Ovary (tissue), 10 donors: ENCODE measurements at places on chromosomes 12 and 14. TPM values are rescaled to one million over a fixed set of nuclear protein-coding genes. Genes with fewer than 3 reads are reported as not detected.
A peak's percentile ranks its signal among the peaks of the same experiment; 100 is the strongest.

DNA sequence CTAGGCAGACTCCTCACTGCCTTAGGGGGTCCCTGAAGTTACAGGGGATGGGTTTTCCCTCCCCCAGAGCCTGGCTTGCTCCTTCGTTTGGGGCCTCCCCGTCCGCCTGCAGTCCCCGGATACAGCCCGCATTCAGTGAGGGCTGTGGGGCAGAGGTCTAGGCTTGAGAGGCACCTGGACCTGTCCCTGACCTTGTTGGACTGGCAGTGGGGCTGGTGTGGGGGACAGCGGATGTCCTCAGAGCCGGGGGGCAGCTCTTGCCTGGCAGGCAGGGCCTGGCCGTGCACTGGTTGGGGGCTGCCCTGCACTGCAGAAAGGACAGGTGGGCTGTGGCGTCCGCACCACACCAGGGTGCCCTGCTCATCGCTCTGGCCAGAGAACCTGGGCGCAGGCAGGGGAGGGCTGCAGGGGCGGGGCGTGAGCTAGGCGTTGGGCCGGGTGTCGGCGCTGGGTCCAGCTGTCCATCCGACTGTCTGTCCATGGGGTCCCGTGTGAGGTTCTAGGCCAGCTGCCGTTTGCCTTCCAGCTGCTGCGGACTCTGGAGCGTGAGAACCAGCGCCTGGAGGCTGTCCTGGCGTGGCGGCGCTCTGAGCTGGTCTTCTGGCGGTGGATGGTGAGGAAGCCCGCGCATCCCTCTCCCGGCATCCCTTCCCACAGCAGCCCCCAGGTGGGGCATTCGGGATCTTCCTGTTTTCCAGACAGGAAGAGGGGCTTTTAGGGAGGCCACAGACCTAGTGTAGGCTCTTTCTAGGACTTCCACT lies 6.0 kb downstream of the TEDC1 start:
- H3K27ac ChIP-seq = no peak overlapping the region
- H3K36me3 ChIP-seq = no peaks in the 10 kb centered on the region
- DNase-seq = peak; percentile 18
- H3K27me3 ChIP-seq = no peaks in the 10 kb centered on the region
- H3K4me3 ChIP-seq = no peak overlapping the region
- no peaks in the 10 kb centered on the region for H3K4me1 ChIP-seq

DNA sequence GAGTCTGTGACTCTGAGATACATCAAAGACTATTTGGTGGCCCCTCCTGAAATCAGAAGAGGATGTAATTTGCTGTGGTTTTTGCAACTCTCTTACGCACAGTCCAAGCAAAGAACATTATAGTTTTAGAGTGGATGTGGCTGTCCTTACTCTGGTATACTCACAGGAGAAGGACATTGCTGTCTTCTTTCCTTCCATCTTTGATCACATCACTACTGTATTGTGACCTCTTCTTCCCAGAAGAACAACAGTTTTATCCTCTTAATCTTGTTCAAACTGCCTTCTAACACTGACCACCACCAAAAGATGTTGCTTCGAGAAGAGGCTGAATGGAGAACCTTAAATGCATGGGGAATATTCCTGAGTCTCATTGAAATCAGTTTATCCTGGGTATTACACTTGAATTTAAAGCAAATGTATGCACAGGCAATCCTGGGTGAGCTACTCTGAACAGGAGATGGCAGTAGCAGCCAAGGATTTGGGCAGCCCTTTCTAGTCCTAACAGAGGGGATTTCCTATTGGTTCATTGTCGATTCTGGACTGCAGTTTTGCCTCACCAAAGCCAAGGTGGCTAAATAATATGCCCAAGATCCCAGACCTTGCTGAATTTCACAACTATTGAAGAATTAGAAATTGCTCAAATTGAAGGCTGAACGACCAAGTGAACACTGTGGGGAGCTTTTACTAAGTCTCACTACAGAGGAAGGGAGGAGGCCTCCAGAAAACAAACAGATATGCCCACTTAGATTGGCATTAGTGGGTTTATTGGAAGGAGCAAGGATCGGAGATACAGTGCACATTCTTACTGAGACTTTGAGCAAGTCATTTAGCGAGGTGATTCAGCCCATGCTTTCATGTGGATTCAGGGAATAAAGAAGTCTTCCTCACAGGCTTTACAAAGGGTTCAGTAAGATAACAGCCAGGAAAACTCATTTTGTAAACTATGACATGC lies 282.8 kb downstream of the PAWR start:
- no peaks in the 10 kb centered on the region for H3K27me3 ChIP-seq
- no peaks in the 10 kb centered on the region for H3K4me1 ChIP-seq
- H3K36me3 ChIP-seq = no peaks in the 10 kb centered on the region
- H3K4me3 ChIP-seq = no peak overlapping the region

DNA sequence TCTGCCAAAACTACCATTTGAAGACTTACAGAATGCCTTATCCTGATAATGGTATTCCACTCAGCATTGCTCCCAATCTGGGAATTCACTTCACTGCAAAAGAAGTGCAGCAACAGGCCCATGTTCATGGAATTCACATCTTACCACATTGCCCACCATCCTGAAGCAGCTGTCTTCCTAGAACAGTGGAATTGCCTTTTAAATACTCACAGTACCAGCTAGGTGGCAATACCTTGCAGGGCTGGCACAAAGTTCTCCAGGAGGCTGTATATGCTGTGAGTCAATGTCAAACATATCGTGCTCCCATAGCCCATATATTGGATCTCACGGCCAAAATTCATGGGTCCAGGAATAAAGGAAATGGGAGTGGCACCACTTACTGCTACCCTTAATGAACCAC lies 83.8 kb upstream of the PLEKHG7 start:
- DNase-seq = no peak
- no peak overlapping the region for H3K27ac ChIP-seq
- H3K27me3 ChIP-seq = no peaks in the 10 kb centered on the region
- no peak overlapping the region for H3K4me3 ChIP-seq
- H3K4me1 ChIP-seq = no peaks in the 10 kb centered on the region

DNA sequence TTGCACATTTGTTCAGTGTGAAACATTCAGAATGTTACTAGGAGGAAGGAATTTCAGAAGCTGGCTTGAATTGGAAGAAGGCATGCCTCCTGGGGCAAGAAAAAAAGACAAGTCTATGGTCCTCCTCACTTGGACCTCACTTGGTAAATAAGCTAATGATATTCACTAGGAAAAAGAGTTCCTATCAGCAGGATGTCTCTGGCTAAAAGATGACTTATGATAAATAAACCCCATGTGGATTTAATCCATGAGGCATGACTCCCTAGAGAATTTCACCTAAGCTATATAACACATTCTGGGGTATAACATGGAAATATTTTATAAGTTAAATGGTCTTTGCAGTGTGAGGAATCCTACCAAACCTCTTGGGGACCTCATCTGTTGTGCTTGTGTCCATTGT lies 199.9 kb downstream of the LRIG3 start:
- H3K27me3 ChIP-seq = no peaks in the 10 kb centered on the region
- no peak for DNase-seq
- H3K4me1 ChIP-seq = no peaks in the 10 kb centered on the region
- no peaks in the 10 kb centered on the region for H3K36me3 ChIP-seq
- H3K27ac ChIP-seq = no peak overlapping the region

DNA sequence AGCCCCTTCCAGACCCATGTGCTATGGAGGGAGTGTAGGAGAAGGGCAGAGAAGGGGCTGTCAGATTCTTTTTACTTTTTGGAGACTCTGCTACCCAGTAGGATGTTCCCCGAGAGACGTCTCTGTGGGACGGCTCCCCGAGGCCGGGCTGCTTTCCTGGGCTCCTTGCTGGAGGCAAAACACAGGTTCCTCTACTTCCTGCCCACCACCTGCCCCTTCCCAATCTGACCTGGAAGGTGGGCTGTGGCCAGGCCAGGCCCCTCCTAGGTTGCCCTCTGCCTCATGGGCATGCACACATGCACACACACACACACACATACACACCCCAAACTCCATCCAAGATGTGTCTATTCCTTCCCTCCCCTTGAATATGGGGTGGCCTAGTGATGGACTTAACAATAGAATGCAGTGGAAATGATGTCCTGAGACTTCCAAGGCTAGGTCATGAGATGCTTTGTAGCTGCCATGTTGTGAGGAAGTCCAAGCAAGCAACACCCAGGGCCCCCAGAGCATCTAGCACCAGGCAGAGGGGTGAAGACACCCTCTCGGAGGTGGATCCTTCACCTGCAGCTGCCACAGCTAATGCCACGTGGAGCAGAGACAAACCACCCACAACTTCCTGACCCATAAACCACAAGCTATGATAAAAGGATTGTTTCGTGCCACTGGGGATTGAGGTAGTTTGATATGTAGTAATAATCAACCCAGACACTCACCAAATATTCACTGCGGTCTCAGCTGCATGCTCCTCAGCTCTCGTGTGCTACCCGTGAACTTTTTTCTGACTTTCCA lies 1.6 kb upstream of the ASB2 start:
- no peak overlapping the region for H3K27ac ChIP-seq
- no peaks in the 10 kb centered on the region for H3K36me3 ChIP-seq
- no peak for DNase-seq

The CD163L1 gene
- 1.5 TPM for total RNA-seq

- no peak overlapping the region for H3K27ac ChIP-seq
- no peak overlapping the region for H3K4me3 ChIP-seq
- no peaks in the 10 kb centered on the region for H3K4me1 ChIP-seq
- H3K27me3 ChIP-seq = no peaks in the 10 kb centered on the region
- H3K36me3 ChIP-seq = no peaks in the 10 kb centered on the region
- no peak for DNase-seq
Observed at GRCh38 chr14:50123062-50123461, 6.7 kb upstream of the VCPKMT start.

- H3K4me1 ChIP-seq = peaks cover 30% of the 10 kb centered on the region
- no peaks in the 10 kb centered on the region for H3K36me3 ChIP-seq
- no peak for DNase-seq
- H3K27ac ChIP-seq = peak overlapping the region; percentile 27
Observed at GRCh38 chr12:123075646-123076171, 75.2 kb downstream of the PITPNM2 start.

- H3K27me3 ChIP-seq = no peaks in the 10 kb centered on the region
- no peaks in the 10 kb centered on the region for H3K36me3 ChIP-seq
- H3K4me3 ChIP-seq = no peak overlapping the region
- H3K27ac ChIP-seq = no peak overlapping the region
- H3K4me1 ChIP-seq = peaks cover 2% of the 10 kb centered on the region
Observed at GRCh38 chr14:53501361-53502211, 348.5 kb upstream of the DDHD1 start.

GRCh38 chr12:125983094-125983783 lies 918.0 kb downstream of the AACS start:
- no peaks in the 10 kb centered on the region for H3K36me3 ChIP-seq
- peak overlapping the region; percentile 9 for H3K4me3 ChIP-seq
- DNase-seq = no peak
- no peaks in the 10 kb centered on the region for H3K4me1 ChIP-seq
- no peaks in the 10 kb centered on the region for H3K27me3 ChIP-seq
- no peak overlapping the region for H3K27ac ChIP-seq

DNA sequence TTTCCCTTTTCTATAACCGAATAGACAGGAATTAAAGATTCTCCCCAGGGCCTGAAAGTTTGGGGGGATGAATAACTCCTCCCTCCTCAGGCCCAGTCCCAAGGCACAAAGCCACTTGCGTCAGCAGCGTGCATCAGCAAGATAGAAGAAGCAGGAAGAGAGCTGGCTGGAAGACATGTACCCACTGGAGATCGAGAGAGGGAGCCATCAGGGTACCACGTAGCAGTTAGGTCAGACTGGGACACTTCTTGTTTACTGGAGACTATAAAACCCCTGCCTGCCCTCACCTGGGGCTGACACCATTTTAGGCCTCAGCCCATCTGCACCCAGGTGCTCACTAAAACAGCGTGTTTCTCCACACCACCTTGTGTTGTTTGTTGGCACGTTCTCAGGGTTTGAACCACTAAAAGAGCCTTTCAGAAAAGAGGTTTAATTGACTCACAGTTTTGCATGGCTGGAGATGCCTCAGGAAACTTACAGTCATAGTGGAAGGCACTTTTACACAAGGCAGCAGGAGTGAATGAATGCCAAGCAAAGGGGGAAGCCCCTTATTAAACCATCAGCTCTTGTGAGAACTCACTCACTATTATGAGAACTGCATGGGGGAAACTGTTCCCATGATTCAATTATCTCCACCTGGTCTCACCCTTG lies 93.2 kb downstream of the TMTC3 start:
- H3K27me3 ChIP-seq = no peaks in the 10 kb centered on the region
- H3K27ac ChIP-seq = no peak overlapping the region
- no peaks in the 10 kb centered on the region for H3K36me3 ChIP-seq
- no peak overlapping the region for H3K4me3 ChIP-seq
- DNase-seq = no peak

DNA sequence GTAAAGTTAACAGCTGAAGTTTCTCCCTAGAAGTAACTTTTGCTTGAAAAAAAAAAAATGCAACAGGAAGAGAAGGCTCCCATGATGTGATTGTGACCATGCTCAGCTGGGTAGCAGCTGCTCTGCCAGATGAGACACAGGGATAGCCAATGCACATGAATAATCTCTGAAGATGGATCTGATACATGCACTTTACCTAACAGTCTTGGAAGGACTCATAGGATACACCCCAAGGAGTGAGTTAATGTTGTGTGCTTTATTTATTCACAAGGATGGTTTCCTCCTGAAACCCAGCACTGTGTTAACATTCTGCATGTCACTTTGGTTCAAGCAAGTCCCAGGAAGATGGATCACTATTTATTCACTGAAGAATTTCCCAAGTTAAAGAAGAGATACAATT lies 46.5 kb downstream of the NDUFA12 start:
- no peaks in the 10 kb centered on the region for H3K36me3 ChIP-seq
- H3K4me3 ChIP-seq = no peak overlapping the region
- no peak for DNase-seq

The FOXN4 gene
- total RNA-seq = not detected

DNA sequence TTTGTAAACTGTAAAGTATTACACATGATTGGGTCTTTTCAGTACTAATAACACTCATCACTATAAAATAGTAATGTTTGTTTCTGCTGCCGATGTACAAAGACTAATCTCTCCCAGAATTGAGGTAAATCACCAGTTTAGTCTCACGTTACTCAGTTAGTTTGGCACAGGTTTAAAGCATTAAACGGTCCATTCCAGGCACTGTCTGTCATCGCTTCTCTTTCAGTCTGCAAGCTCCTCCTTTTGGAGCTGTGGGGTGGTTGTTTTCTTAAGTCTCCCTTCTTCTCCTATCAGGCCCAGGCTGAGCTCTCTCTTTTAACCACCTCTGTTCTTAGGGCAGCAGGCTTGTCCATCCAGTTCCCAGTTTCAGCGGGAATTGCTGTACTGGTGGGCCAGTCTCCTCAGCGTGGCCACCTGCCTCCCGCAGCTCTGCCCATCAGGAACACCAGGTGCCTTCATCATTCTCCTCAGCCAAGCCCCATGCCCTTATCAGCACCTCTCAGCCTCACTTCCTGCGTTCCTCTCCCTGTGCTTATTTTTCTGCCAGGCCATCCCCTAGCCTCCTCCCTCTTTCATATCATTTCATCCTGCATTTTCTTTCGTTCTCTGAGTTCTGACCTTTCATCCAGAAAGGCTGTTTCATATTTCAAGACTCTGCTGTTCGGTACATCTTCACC lies 149.0 kb downstream of the TGFB3 start:
- no peaks in the 10 kb centered on the region for H3K36me3 ChIP-seq
- no peak for DNase-seq
- H3K27me3 ChIP-seq = no peaks in the 10 kb centered on the region
- H3K27ac ChIP-seq = peak overlapping the region; percentile 8
- peaks cover 4% of the 10 kb centered on the region for H3K4me1 ChIP-seq
- H3K4me3 ChIP-seq = no peak overlapping the region
